ENCODE measurements at places on chromosomes 11 and 22.

DNA sequence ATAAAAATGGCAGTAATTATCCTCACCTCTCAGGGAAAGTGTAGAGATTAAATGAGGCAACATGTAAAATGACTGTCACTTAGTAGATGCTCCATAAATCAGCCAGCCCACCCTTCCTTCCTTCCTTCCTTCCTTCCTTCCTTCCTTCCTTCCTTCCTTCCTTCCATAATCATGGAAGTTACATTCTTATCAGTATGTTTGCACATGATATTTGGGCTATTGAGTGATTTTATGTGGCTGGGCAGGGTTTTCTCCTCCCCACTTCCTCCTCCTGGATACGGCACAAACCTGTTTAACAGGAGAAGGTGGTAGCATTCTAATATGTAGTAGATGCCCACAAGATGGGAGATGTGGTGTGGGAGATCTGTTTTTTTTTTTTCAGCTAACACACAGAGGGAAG, 11.9 kb downstream of the LYVE1 start:
- DNase-seq, result no peak

- no peak for DNase-seq
These were observed 1045.1 kb downstream of the TBC1D22A start for GRCh38 chr22:47807506-47807905.

DNA sequence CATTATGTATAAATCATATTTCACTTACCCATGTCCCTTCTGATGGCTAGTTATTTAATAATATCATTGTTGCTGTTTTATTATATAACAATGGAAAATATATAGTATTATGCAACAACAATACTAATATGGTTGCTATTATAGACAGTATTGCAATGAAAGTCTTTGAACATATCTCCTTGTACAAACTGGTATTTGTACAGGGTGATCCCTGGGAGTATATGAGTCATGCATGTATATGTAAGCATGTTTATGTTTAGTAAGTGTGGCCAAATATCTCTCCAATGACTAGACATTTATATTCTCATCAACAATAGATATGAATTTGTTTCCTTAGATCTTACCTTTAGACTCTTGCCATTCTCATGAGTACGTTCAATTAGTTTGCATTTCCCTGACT, 55.9 kb downstream of the KCNC1 start:
- DNase-seq, result no peak

DNA sequence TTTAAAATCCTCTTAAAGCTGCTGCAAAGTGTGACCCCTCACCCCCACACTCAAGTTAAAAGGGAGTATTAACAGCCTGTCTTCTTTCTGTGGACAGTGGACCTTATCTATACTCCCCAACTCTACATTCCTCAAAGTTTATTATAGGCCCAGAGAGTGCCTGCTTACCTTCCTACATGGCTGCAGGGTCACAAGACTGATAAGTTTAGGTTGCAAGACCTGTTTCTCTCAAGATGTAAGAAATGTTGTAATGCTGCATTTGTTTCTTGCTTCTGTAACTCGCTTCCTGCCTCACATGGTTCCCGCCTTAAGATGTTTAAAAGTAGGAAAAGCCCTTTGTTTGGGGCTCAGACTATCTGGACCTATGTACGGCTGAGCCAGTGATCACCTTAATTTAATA, 10.1 kb upstream of the NXPE1 start:
- no peak for DNase-seq

GRCh38 chr11:130719220-130719915, 196.9 kb downstream of the SNX19 start:
- DNase-seq, result no peak

GRCh38 chr11:23318670-23319069, 458.4 kb upstream of the CCDC179 start:
- no peak for DNase-seq

GRCh38 chr11:126898802-126899201, 101.8 kb downstream of the KIRREL3 start:
- DNase-seq, result no peak

GRCh38 chr11:131002145-131002544, 85.9 kb upstream of the SNX19 start:
- no peak for DNase-seq

DNA sequence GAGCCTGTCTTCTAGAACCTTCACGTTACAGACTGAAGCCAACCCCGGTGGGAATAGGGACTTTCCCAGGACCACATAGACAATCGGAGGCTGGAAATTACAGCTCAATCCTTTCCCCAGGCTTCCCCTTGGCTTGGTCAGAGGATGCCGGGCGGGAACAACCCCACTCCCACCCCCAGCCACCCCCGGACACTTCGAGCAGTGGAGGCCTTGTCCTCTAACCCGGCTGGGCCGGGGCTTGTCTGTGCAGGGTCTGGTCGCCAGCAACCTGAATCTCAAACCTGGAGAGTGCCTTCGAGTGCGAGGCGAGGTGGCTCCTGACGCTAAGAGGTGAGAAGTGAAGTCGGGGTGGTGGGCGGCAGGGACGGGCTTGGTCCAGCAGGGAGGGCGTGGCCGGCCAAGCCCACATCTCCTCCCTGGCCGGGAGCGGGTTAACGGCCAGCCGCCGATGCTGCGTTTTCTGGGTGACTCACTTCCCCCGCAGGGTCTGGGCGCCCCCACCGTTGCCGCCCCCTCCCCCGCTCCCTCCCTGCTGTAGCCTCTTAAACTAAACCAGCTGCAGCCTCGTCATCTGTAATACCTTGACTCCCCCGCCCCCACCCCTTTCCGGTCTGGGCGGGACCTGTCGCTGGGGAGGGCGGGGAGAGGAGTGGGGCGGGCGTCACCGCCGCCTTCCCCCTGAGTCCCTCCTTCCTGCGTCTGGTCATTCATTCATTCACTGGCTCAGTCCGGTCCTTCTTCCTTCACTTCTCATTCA, 1.5 kb downstream of the LGALS1 start:
- DNase-seq, result peak; percentile 48

GRCh38 chr22:37751449-37752188, 54.8 kb downstream of the TRIOBP start:
- no peak for DNase-seq

DNA sequence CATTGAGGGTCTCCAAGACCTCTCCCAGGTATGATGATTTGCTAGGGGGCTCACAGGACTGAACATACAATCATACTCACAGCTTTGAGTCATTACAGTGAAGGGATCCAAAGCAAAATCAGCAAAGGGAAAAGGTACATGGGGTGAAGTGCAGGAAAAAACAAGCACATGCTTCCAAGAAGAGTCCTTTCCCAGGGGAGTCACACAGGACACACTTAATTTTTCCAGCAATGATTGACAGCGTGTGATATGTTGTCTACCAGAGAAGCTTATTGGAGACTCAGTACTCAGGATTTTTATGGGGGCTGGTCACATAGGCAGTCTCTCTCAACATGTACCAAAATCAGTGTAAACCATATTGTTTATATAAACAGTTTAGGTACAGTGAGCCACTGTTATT, 25.3 kb downstream of the CUL5 start:
- no peak for DNase-seq

GRCh38 chr11:128239306-128239705, 348.1 kb downstream of the ETS1 start:
- DNase-seq, result no peak

Measured in NCI-H510A treated with DMSO at 0.1 percent for 48 hours (cell line).